ENCODE measurements at places on chromosomes 1 and 21.
A peak's percentile ranks its signal among the peaks of the same experiment; 100 is the strongest.

DNA sequence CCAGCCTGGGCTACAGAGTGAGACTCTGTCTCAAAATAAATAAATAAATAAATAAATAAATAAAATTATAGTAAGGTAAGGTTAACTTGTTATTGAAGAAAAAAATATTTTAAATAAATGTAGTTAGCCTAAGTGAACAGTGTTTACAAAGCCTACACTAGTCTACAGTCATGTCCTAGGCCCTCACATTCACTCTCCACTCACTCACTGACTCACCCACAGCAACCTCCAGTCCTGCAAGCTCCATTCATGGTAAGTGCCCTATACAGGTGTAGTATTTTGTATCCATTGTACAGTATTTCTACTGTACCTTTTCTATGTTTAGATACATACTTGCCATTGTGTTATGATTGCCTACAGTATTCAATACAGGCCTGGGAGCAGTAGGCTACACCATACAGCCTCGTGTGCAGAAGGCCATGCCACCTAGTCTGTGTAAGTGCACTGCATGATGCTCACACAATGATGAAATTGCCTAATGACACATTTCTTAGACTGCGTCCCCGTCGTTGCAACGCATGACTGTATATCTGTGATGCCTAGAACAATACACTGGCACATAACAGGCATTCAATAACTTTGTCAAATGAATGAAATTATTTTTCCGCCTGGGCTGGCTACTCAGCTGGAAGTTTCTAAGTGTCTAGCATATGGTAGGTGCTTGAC is 14.8 kb downstream of the KCNN3 start:
- DNase-seq, result no peak

DNA sequence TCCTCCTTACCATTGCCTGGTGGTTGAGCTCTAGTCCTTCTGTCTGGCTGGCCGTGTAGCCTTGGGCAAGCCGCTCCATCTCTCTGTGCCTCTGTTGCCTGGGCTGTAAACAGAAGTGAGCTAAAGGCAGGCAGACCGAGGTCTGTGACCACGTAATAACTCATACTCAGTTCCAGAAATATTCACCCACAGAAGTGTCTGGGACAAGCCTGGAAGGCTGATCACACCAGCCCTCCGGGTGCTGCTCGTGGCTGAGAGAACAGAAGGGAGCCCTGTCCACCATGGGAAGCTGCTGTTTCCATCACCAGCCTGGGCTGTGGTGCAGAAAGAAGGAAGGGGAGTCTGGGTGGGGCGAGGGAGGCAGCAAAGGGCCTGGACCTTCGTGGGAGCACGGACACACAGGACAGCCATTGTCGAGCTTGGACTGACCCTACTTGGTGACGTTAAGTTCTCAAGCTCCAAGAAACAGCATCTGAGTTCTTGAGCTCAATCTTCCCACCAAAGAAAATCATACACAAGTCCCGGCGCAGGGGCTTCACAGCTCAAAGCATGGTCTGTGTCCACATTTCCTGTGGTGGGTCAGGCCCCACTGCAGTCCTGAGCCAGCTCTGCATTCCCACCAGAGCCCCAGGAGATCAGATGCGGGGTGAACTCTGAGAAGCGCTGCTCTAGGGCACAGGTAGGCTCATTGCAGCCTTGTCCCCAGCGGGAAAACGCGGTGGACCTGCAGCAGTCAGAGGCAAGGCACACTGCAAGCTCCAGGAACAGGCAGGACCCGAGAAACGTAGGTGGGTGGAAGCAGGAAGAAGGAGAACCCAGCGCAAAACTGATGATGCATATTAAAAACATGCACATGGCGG is 61.8 kb downstream of the RUNX3 start:
- no peak for DNase-seq

GRCh38 chr1:212700892-212701819 is 1.5 kb upstream of the BATF3 start:
- peak; percentile 13 for DNase-seq

GRCh38 chr1:229882621-229883020 is 184.4 kb upstream of the GALNT2 start:
- no peak for DNase-seq

GRCh38 chr1:77164434-77164944 is 54.7 kb downstream of the PIGK start:
- no peak for DNase-seq

GRCh38 chr21:35043549-35043948 is 5.6 kb downstream of the RUNX1 start:
- DNase-seq, result no peak

GRCh38 chr1:171916315-171916771 is 75.0 kb downstream of the DNM3 start:
- no peak for DNase-seq

- no peak for DNase-seq
Measured at GRCh38 chr1:107979088-107979487, 14.1 kb upstream of the VAV3 start.

GRCh38 chr1:205454903-205455335 is 926 bp downstream of the BLACAT1 start:
- no peak for DNase-seq

DNA sequence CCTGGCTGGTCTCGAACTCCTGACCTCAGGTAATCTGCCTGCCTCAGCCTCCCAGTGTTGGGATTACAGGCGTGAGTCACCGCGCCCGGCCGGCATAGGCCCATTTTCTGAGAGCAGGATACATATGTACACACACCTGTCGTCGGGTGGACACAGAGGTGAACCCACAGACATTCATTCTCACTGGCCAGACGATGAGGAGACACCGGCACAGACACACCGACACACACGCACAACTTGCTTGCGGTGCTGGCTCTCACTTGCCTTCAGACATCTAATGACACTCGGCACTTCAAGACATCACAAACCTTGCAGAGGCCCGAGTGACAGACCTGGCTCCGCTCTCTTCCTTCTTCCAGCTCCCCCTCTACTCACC is 579 bp downstream of the PTCH2 start:
- no peak for DNase-seq
